Cerebellar nuclear complex (tissue), 1 donor: ENCODE measurements at places on chromosomes 5 and 9.

DNA sequence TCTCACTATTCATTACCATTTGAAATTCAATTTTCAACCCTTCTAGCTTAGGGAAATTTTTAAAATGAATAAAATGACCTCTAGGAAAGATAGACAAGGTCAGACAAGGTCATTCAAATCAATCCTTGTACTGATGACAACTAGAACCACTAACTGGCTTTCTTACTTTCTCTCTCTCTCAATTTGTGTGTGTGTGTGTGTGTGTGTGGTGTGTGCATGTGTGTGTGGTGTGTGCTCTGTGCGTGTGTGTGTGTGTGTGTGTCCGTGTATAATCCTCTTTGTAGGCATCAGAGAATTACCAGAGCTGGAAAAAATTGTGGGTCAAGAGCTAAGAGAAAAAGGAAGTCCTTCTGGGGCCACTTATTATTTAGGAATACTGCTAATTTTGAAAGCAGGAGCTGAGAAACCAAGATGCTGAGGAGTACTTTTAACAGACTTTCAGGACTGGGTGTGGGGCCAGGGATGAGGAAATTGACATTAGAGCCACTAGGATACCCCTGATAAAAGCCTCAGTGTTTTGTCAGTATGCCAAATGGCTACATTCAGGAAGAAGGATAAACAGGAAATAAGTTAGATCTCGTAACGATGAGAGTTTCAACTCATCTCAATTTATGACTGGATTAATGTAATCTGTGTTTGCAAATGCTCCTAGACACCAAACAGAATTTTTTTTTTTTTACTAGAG lies 723.3 kb downstream of the CETN3 start:
- no peak for DNase-seq

- DNase-seq = no peak
Observed at GRCh38 chr9:128048663-128049062, 18.5 kb downstream of the NAIF1 start.

- DNase-seq = no peak
Observed at GRCh38 chr5:61969347-61969746, 336.7 kb upstream of the KIF2A start.

DNA sequence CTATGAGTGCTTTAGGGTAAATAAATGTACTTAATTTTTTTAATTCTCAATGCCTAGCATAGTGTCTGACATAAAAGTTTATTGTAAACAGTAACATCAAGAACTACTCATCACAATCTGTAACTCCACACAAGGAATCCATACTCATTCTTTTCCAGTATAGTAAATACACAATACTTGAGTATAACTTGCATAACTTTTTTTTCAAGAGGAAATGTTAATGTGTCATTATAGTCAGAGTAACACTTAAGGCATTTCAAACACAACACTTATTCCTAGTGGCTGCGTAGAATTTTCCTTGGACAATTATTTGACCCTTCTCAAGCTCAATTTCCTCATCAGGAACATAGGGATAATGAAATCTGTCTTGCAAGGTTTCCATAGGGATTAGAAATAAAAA lies 584.3 kb downstream of the CAAP1 start:
- DNase-seq = no peak
